IMR-90 (cell line): ENCODE measurements at places on chromosomes 7 and 10. TPM values are rescaled to one million over a fixed set of nuclear protein-coding genes. Genes with fewer than 3 reads are reported as not detected.

TET1 gene
- total RNA-seq: 4.3 and 5.6 TPM in 2 replicates

ZNF25 gene
- total RNA-seq: 9.5 and 12.2 TPM in 2 replicates

CUBN gene
- 0.54 and 0.83 TPM in 2 replicates for total RNA-seq

TFEC gene
- under 0.01 and 0.28 TPM in 2 replicates for total RNA-seq

DNA sequence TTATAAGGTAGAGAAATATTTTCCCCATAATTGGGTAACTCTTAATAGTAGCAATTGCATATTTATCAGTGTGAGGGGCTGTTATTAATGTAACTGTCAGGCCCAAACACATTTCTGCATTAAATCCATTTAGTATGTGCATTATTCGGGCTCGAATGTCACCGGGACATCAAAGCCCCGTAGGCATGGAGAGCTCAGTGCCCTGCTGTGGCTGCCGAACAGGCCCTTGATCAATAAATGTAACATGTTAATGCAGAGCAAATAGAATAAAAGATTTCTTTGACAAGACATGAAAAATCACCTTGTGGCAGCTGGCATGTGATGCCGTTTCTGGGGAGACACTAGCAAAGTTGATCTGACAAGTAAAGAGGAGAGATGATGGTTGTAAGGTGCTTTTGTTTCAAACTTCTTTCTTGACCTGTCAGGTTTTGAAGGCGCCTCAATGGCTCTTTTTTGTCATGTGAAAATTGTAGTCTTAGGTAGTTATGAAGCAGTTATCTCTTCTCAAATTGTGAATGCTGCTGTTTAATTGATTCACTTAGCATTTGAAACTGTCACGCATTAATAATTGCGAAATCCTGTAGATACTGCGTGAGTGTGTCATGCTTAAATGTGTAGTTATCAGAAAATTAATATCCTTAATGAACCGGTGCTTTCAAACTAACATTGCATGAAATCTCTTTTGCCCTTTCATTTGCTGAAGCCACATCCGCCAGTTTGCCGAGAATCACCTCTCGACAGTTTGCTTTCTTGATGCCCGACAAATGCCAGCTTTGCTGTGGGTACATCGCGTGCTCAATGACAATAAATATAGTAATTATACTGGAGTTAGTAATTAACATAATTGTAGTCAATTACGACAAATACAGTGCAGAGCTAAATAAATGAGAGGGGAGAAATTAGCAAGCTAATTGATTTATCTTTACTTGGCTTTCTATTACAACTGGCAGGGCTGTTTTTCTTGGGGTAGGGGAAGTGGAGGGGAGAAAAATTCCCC is 19.5 kb downstream of the LRMDA start:
- no peak for DNase-seq

DNA sequence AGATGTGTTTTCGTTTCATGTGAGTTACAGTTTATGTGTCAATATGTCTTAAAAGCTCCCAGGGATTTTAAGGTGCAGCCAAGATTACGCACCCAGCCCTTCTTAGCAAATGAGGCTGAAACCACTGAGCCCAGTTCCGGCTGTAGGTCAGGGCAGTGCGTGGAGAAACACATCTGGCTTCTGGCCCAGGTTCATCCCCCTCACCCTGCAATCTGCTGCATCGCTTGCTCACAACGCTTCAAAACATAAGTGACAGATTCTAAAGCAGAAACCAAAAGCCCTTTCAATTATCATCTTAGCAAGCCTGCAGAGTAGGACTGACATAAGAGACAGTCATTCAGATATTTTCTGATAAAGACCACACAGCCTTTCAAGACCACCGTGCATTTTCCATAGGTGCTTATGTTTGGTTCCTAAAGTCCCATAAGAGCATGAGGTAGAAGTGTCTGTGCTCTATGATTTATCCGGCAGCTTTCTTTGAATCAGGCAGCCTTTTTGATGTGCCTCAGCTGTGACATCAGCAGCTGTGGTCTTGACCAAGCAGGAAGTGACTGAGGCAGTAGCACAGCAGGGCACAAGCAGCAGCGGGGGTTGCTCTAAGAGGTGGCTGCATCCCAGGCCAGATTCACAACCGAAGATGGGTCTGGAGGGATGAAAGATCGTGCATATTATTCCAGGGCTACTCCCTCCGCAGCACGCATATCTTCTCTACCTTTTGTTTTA is 72.1 kb upstream of the LYZL2 start:
- peak; percentile 75 for DNase-seq

DNA sequence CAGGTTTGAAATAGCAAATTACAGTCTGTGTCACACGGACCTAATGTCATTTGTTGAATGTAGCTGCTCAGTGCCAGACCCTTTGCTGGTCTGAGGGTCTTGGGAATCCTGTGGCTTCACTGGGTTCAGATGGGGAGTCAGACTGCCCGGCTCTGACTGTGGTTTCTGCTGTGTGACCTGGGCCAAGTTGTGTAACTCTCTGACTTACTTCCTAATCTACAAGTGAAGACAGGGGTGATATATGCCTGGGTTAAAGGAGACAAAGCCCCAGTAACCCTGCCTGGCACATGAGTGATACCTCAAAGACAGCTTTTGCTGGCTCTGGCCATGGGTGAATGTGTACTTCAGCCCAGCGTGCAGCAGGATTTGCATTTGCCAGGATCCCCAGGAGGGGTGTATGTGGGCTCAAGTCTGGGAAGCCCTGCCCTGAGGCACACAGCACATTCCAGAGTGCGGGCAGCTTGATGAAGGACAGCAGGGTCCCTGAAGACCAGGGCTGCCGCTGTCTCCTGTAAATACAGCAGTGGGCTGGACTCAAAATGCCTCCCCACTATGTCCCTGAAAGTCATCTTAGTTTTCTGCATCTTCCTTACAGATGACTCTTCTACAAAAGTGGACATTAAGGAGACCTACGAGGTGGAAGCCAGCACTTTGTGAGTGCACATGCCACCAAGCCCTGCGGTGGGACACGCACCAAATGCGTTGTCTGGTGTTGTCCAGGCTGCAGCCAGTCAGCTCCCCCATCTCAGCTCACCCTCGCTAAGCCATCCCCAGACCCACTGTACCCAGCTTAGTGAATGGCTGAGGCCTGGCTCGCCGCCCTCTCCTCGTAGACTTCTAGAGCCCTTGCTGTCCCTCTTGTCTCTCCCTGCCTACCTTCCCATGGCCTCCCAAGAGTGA is 16.4 kb downstream of the NACAD start:
- DNase-seq: no peak

- DNase-seq: peak; percentile 21
Measured at GRCh38 chr10:119029613-119030420, at the start of gene NANOS1. Gene NANOS1 (plus strand): TSS chr10:119029714. CDS start chr10:119029802, 88 bp downstream.

GRCh38 chr7:69683002-69683401 is 84.7 kb downstream of the AUTS2 start:
- no peak for DNase-seq
